Aorta (tissue), 5 donors: ENCODE measurements at places on chromosomes 3 and 15. TPM values are rescaled to one million over a fixed set of nuclear protein-coding genes. Genes with fewer than 3 reads are reported as not detected.

Gene SEC22A
- total RNA-seq, result 16.1 TPM

- no peak for DNase-seq
- no peak overlapping the region for H3K27ac ChIP-seq
- no peaks in the 10 kb centered on the region for H3K4me1 ChIP-seq
- H3K4me3 ChIP-seq, result no peak overlapping the region
These were observed 75.8 kb upstream of the MB21D2 start for GRCh38 chr3:192993411-192993810.

- H3K4me3 ChIP-seq, result no peak overlapping the region
- H3K36me3 ChIP-seq, result no peaks in the 10 kb centered on the region
- DNase-seq, result no peak
- no peak overlapping the region for H3K27ac ChIP-seq
These were observed 89.5 kb downstream of the SUCNR1 start for GRCh38 chr3:151962912-151963311.

Gene GUCA1C
- not detected for total RNA-seq

DNA sequence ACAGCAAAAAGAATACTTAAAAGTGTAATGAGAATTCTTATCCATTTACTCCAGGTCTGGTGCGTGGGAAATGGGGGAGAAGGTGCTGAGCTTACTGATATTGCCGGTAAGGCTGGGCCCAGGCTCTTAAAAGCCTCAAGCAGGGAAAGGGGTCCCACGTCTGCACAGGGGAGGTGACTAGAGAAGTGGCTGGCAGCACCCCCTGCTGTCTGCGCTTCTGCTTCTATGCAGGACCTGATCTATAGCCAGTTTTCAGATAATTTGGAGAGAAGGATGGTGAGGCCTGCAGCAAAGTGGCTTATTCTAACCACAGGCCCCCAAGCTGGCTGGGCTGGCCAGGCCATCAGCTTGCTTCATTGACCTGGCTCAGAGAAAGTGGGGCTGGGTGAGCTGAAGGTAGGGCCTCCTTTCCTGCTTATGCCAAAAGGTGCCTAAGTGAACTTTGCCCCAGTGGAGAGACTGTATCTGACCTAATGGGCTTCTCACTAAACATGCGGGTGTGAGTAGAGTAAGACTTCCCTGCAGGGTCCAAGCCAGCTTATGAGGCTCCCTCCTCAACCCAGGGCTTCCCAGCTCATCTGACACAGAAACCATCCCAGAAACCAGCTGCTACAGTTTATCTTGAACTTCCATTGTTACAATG is 30.9 kb upstream of the ATP1B3 start:
- no peaks in the 10 kb centered on the region for H3K4me1 ChIP-seq
- H3K27me3 ChIP-seq, result no peaks in the 10 kb centered on the region
- H3K27ac ChIP-seq, result no peak overlapping the region
- DNase-seq, result no peak
- H3K36me3 ChIP-seq, result no peaks in the 10 kb centered on the region
- no peak overlapping the region for H3K4me3 ChIP-seq

- H3K4me3 ChIP-seq, result no peak overlapping the region
- no peaks in the 10 kb centered on the region for H3K27me3 ChIP-seq
- DNase-seq, result no peak
- no peak overlapping the region for H3K27ac ChIP-seq
- H3K36me3 ChIP-seq, result no peaks in the 10 kb centered on the region
- peaks cover 2% of the 10 kb centered on the region for H3K4me1 ChIP-seq
These were observed 394.6 kb upstream of the TPM1 start for GRCh38 chr15:62647843-62648505.

GRCh38 chr3:7734456-7734855 is 767.2 kb upstream of the LMCD1 start:
- H3K27me3 ChIP-seq, result no peaks in the 10 kb centered on the region
- H3K4me3 ChIP-seq, result no peak overlapping the region
- DNase-seq, result no peak
- H3K36me3 ChIP-seq, result no peaks in the 10 kb centered on the region

Gene AP2M1
- 250 TPM for total RNA-seq

Gene CAPN3
- total RNA-seq, result 15.4 TPM

Gene KIF15
- total RNA-seq, result 0.49 TPM
